ENCODE measurements at places on chromosomes 11 and 22. TPM values are rescaled to one million over a fixed set of nuclear protein-coding genes. Genes with fewer than 3 reads are reported as not detected.

Gene CEND1
- total RNA-seq = 0.32 TPM

Gene RIMBP3B
- total RNA-seq = 0.22 TPM

Gene FDX1
- 17.1 TPM for total RNA-seq

Gene OR52H1
- total RNA-seq = 0.65 TPM

Gene ELMOD1
- total RNA-seq = 0.11 TPM

Gene SLC1A2
- 0.39 TPM for total RNA-seq

Gene CASP5
- total RNA-seq = not detected

Gene DGAT2
- total RNA-seq = 2.4 TPM

Gene TMEM86A
- 1.6 TPM for total RNA-seq

Gene KRTAP5-1
- not detected for total RNA-seq

Gene SMDT1
- 8.2 TPM for total RNA-seq

Gene MS4A8
- total RNA-seq = not detected

Gene KCNQ1OT1
- 6.4 TPM for total RNA-seq

Gene PRR33
- not detected for total RNA-seq

Gene ATG13
- total RNA-seq = 57.2 TPM

Gene KIAA1671
- 12.8 TPM for total RNA-seq

Gene NFAM1
- total RNA-seq = under 0.01 TPM

Gene GPR83
- not detected for total RNA-seq

Gene SCGB2A2
- not detected for total RNA-seq

Gene BAD
- 65.3 TPM for total RNA-seq

Gene TNNI2
- not detected for total RNA-seq

Gene MAJIN
- not detected for total RNA-seq

Gene CSF2RB
- under 0.01 TPM for total RNA-seq

Gene C11orf42
- total RNA-seq = not detected

Gene ADAMTS8
- not detected for total RNA-seq

Gene ADM
- total RNA-seq = 882 TPM

Gene C11orf21
- total RNA-seq = 0.43 TPM

Gene TMEM191B
- not detected for total RNA-seq

Gene OR52E8
- total RNA-seq = not detected

Gene OR52I1
- not detected for total RNA-seq

Gene GAL3ST3
- total RNA-seq = 0.32 TPM

Gene SYT8
- total RNA-seq = not detected

Gene OR8A1
- not detected for total RNA-seq

Gene OR5I1
- not detected for total RNA-seq

Gene ZNF70
- 7.1 TPM for total RNA-seq

Gene RIMBP3C
- total RNA-seq = 0.32 TPM

Gene OR52N4
- total RNA-seq = not detected

Gene HBE1
- total RNA-seq = not detected

Gene ZNF280A
- under 0.01 TPM for total RNA-seq

Gene SF1
- 110 TPM for total RNA-seq

Gene CLCF1
- total RNA-seq = 8.8 TPM

Gene FGF3
- total RNA-seq = not detected

Gene C1QTNF5
- total RNA-seq = 53.2 TPM

Gene KRTAP5-11
- total RNA-seq = not detected

Gene TSKU
- 19.5 TPM for total RNA-seq

Gene EIF3F
- 316 TPM for total RNA-seq

Gene JAML
- total RNA-seq = not detected

Gene CLTCL1
- 10.1 TPM for total RNA-seq

Gene SHANK2
- 3.2 TPM for total RNA-seq

Gene UPK3A
- not detected for total RNA-seq

Gene MUC6
- total RNA-seq = not detected

Gene FAM227A
- 3.1 TPM for total RNA-seq

Gene PRPF19
- 52.4 TPM for total RNA-seq
